ENCODE measurements at places on chromosomes 3 and 15.

DNA sequence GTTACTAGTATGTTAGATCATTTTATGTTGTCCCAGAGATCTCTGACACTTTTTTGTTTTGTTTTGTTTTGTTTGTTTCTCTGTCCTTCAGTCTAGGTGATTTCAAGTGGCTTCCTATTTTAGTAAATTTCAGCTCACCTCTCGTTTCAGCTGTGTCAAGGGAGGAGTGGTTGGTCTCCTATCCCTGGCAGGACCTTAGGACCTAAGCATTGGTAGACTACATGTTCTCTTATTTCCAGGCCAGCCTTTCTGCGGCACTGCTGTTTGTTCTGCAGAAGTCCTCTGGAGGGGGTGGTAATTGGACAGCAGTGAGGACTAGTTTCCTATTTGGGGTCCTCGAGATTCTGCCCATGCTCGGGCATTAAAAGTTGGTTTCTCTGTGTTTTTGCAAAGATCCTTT, 31.8 kb downstream of the MGA start:
- no peak for DNase-seq

GRCh38 chr3:32340039-32340438, 51.6 kb upstream of the CMTM7 start:
- DNase-seq: no peak

DNA sequence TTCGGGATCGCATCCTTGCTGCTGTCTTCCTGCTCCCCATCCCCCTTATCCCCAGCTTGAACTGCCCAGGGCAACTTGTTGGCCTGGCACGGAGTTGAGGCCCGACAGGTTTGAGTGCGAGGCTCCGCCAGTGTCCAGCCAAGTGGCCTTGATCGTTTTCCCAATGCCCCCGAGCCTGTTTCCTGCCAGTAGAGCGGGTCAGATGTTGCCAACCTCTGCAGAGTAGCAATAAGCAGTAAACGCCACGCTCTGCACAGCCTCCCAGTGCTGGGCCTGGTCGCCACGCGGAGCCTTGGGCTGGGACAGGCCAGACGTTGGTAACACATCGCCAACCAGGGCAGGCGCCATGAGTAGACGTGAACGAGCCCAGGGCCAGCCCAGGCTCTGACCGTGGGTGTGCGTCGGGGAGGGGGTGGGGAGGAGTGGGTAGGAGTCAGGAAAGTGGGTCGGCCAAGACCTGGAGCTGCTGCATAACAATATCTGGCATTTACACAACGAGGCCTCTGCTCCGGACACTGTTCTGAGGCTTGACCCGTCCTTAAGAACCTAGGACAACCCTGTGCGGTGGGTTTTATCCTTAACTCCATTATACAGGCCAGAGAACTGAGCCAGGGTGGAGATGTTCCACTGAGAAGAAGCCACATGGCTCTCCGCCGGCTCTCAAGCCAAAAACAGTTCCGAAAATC, 444 bp upstream of the ABHD14A start:
- DNase-seq: no peak

DNA sequence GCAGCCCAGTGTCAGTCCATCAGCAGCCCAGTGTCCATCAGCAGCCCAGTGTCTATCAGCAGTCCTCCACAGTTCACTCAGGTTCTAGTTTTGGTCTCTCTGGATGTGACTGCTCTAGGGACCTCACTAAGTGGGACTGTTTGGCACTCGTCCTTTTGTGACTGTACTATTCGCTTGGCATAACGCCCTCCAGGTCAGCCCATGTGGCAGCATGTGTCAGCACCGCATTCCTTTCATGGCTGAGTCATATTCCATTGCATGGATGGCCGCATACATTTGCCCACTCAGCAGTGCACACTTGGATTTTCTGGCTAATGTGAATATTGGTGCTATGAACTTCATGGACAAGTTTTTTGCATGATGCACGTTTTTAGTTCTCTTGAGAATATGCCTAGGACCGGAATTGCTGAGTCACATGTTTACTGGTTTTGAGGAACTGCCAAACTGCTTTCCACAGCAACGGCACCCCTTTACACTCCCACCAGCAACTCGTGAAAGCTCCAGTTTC, 16.4 kb downstream of the CHST13 start:
- peak; percentile 39 for DNase-seq

DNA sequence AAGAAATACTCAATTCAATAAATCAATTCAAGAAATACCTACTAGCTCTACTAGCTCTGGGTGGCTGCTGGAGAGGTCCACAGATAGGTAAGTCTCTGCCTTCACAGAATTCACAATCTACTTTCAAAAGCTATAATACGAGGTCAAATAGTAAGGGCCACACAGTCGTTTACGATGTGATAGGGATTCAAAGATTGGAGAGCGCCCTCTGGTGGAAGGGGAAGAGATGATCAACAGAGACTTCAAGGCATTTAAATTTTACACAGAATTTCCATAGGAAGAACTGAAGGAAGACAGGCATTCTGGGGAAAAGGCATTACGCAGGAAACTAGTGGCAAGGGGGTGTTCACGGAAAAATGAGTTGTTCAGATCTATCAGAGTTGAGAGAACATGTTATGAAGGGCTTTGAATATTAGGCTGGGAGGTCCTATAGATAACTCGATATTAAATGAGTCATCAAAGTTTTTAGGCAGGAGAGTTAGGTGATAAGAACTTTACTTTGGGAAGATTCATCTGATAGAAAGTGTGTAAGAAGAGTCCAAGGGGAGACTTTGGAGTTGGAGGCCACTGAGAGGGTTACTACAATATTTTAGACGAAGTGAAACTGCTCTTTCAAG, 128.8 kb downstream of the FRMD5 start:
- peak; percentile 81 for DNase-seq

- no peak for DNase-seq
These were observed 3.6 kb downstream of the CAMP start for GRCh38 chr3:48226939-48227338.

DNA sequence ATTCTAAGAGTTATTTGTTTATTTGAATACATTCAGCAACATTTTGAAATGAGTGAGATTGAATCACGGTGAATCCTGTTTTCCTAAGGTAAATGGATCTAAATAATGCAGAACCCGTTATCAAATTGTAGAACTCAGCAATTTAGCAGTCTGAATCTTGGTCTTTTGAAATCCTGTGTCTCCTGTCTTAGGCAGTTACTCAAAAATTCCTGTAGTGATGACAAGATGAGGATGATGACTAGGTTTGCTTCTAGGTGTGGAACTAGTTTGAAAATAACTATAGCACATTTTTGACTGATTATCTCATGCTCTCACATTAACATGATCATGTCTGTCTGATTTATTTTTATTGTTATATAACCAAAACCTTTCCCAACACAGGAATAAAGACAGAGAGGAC, 115.0 kb downstream of the RAP2B start:
- no peak for DNase-seq

DNA sequence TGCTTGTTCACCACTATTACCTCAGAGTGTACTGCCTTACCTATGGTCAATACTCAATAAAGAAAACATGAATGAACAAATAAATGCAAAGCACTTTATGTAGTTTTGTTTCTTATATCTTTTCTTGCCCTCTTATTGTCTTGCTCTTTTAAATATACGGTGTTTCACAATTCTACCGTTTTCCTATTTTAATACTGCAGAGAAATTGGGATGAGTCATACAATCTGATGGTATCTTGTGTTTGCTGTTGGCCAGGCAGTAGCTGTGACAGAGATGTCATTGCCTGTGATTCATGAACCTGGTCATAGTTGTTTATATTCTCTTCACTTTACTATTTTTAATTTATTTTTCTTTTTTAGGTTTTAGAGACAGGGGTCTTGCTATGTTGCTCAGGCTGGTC, 48.3 kb downstream of the SERP1 start:
- no peak for DNase-seq

DNA sequence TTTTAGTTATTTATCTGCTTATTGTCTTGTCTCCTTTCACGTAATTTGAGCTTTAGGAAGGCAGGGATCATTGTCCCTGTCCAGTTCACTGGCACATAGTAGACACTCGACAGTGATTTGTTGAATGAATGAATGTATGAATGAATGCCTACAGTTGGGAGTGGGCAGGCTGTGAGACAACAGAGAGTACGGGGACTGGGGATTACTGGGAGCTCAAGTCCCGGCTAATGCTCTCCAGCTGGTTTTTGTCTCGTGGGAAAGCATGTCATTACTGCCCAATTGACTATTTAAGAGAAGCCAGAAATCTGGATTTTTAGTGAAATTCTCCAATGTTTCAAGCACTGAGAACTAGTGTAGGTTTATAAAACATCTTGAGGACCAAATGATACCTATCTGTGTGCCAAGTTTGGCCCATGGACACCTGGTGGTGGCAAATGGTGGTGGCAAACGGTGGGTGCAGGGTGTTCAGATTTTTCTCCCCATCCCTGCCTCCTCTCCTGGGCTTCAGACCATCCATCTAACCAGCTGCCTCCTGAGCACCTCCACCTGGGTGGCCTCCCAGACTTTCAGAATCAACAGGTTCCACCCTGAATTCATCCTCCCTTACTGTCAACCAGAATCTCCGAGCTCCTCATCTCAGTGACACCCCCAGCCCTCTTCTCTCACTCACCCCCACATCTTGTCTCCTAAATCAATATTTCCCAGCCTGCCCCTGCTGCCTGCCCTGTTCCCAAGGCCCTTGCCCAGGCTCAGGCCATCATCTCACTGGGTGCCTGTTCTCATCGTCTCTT, 36.2 kb upstream of the TRH start:
- DNase-seq: no peak

DNA sequence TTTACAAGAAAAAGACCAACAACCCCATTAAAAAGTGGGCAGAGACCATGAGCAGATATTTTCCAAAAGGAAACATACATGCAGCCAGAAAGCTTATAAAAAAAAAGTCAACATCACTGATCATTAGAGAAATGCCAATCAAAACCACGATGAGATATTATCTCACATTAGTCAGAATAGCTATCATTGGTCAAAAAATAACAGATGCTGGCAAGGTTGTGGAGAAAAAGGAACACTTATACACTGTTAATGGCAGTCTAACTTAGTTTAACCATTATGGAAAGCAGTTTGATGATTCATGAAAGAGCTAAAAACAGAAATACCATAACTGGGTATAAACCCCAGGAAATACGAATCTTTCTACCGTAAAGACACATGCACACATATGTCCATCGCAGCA, 76.3 kb downstream of the SUCNR1 start:
- no peak for DNase-seq

DNA sequence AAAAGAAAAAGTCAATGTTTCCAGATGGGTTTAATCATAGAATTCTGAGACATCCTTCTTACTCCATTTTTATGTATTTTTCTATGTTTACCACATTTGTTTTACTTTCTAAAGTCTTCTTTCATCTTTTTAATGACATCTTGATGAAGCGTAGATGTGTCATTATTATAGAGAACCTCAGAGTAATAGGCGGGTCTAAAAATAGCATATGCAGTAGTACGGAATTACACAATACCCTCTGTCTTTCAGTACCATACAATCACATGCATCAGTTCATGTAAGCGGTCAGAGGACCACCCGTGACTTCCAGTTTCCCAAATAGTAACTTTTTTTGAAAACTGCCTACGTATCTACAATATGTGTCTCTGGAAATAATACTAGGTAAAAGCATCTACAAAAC, 224.0 kb downstream of the PLOD2 start:
- DNase-seq: no peak

- DNase-seq: no peak
These were observed 713.5 kb upstream of the LMCD1 start for GRCh38 chr3:7787871-7788828.

GRCh38 chr3:160565442-160566403, at the start of gene KPNA4:
Gene KPNA4 (minus strand): TSS chr3:160565571. CDS start chr3:160565282, 289 bp downstream.
- peak; percentile 97 for DNase-seq

- DNase-seq: no peak
These were observed 2.1 kb downstream of the MAGEL2 start for GRCh38 chr15:23645371-23646164.

DNA sequence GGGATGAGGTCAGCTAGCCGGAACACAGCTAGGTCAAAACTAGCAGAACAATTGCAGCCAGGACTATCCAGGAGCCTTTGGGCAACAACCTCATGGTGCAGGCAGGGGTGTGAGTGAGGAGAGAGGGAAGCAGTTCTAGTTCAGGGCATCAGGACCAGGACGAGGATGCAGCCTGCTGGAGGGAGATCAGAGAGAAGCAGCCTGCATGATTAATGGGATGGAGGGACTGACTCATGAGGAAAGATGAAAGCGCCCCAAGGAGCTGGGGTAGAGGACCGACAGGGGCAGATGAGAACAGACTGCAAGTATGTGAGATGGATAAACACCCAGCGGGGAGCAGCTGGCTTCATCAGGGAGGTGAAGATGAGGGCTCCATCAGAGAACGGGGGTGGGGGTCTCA, 37.9 kb upstream of the LRTM1 start:
- DNase-seq: no peak

DNA sequence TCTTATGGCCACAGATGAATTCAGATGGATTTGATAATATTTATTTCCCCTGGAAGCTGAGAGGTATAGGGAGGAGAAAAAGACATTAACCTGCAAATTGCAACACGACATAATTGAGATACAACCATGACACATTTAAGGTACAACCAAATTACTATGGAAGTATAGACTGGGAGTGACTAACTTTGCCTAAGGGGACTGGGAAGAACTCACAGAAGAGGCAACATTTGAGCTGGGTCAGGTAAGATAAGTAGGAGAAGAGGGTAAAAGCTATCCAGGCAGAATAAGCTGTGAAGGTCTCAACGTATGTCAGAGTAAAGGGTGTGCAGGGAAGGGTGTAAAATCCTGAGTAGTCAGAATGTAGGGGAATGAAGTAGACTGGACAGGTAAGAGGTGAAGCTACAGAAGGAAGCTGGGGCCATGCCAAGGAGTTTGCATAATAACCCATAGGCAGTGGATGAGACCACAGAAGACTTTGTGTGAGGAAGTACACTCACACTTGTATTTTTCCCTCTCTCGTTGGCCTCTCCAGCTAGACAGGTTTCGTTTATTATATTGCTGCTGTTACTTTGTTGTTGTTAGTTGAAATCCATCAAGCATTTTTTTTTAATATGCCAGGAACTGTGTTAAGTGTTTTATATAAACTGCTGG, 28.0 kb upstream of the PTX3 start:
- DNase-seq: no peak

- DNase-seq: no peak
These were observed 286.7 kb upstream of the TGFBR2 start for GRCh38 chr3:30319713-30320112.

DNA sequence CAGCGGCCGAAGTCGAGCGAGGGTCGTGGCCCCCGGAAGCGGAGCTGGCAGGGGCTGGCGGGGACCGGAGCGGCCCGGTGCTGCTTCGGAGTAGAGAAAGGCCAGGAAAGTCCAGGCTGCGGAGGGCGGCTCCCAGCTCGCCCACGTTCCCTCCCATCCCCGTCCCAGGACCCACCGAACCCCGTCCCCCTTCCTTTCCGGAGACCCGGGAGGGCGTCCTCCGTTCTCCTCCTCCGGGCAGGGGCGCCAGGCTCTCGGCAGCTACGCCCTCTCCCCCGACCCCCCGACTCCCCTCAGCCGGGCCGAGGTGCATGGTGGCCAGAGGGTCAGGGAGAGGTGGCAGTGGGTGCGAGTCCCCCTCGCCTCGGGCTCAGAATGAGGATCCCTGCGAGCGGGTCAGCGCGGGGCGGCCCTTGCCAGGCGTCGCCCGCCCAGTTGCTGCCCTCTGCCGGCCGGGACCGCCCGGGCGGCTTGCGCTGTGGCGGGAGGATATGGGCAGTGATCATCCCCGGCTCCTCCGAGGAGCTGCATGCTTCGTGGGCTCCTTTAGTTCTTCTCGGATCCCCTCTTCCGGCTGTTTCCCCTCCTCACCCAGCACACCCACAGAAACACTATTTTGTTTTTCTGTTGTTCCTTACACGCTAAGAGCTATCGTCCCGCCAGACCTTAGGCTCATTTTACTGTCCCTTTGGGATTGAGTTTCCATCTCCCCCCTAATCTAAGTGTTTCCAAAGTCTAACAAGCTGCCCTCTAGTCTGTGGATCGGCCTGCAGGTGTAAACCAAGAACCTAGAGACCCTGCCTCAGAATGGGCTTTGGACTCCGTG, 744 bp upstream of the ALDH1A2 start:
- DNase-seq: peak; percentile 65

- DNase-seq: no peak
These were observed 36.1 kb downstream of the TRANK1 start for GRCh38 chr3:36908647-36909180.

All from natural killer cell treated with Interleukin-12 subunit alpha and Interleukin-12 subunit beta and Interleukin-15 and Interleukin-18, amount 100 ng/mL, for 72 hours (primary cell).